ENCODE measurements at places on chromosomes 16 and 17. TPM values are rescaled to one million over a fixed set of nuclear protein-coding genes. Genes with fewer than 3 reads are reported as not detected.

GRCh38 chr17:10116753-10117420, 81.5 kb downstream of the GAS7 start:
- no peak for DNase-seq

- no peak for DNase-seq
Measured at GRCh38 chr17:76237859-76238313, 2.4 kb downstream of the RNF157 start.

GRCh38 chr17:17435323-17435722, 41.5 kb upstream of the MED9 start:
- DNase-seq = no peak

GRCh38 chr17:10107316-10108165, 90.9 kb downstream of the GAS7 start:
- peak; percentile 67 for DNase-seq

DNA sequence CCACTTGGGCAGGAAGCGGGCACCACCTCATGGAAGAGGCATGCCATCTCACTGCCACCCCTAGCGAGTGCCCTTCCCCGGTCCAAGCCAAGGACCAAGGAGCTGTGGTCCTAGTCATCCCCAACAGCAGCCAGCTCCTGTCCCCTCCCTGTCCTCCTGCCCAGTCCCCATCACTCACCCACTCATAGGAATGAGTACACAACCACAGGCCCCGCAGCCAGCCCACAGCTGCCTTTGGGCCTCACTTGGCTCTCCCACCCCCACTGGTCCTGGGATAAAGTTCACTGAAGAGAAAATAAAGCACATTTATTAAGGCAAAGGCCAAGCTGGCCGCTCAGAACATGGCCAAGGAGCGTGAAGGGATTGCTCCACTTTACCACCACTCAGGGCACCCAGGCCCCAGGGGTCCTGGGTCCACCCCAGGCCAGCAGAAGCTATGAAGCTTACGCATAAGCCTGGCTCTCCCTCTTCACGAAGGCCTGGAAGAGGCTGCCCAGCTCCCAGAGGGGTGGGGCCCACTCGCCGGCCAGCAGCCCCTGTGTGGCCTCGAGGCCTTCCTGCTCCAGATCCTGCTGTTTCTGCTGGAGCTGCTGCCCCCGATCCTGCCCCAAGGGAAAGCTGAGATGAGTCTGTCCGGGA, 3.6 kb downstream of the SCRN2 start:
- peak; percentile 41 for DNase-seq

DNA sequence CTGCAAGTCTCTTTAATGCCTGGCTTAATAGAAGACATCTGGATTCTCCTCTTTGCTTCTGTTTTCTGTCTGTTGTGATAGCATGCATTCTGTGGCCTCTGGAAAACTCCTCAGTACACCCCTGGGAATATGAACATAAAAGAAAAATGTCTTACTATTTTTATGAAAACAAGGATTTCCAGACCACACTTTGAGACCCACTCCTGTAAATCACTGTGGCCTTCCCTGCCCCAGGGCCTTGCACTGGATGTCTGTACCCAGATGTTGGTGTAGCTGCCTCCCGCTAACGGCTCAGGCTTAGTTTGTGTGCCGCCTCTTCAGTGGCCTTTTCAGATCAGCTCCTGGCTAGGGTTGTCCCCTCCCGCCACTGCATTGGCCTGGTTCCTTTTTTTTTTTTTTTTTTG, 126.6 kb downstream of the SOCS1 start:
- no peak for DNase-seq

DNA sequence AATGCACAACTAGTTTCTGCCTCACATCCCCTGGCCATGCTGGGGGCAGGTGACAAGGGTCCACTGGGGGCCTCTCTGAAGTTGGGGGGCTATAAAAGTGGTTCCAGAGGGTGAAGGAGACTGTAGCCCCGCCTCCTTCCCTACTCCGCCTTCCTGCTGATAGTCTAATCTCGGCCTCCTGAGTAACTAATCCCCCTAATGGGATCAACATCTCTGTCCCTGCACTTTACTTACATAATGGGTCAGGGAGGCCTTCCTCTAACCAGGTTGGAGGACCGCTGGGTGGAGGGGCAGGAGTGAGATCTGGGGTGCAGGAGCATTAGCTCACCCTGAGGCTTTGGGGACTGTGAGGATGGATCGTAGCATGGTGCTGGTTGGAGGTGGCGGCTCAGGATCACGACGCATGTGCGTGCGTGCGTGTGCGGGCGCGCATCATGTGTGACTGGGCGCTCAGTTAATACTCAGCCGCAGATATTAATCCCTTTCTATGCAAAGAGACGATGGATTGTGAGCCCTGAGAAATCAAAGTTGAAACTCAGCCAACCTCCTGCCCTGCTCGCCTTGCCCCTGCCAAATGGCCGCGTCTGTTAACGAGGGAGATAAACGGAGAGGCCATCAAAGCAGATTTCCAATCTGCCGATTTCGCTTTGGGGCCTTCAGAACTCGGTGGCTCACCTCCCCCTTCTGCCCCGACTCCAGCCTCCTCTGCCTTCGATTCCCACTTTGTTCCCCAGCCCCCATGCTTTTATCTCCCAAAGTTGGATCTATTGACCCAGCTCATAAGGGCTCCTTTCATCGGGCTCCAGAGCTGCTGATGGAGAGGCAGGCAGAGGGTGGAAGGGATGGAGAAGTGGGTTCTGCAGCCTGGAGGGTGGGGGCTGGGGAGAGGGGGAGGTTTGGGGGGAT, 107.3 kb downstream of the SDK2 start:
- no peak for DNase-seq

DNA sequence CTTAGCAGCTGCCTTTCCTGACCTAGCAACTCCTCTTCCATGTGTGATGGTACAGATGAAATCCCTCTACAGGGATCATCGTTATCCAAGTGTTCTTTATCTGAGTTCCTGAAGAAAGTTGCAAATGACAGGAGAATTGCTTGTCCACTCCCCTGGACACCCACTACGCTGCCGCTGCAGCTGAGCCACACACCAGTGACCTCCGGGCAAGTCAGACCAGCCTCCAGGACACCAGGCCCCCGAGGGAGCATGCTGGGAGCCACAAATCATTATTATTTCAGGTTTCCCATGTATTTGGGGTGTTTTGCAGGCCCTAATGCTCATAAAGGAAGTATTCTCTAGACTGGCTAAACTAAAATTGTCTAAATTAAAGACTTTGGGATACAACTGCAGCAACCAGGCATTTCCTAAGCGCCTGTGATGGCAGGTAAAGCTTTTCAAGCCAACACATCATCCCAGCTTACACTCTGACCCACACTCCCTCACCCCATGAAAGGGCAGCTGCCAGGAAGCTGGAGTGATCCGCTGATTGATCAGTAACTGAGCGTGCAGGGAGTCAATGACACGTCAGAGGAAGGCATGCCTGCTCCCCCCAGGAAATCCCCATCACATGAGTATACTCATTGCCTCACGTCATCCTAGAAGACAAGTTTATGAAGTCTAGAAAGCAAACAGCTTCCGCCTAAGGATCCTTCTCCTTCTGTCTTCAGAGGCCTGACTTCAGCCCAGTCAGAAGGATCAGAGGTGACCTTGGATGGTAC, 14.4 kb downstream of the FA2H start:
- no peak for DNase-seq

The CX3CL1 gene
- total RNA-seq = 11.7 TPM
